ENCODE measurements at places on chromosomes 7 and 10.

GRCh38 chr10:101061624-101062231 is at the start of gene KAZALD1:
KAZALD1 (plus strand) TSS chr10:101061989; CDS start chr10:101062593, 604 bp downstream.
- no peak for DNase-seq

DNA sequence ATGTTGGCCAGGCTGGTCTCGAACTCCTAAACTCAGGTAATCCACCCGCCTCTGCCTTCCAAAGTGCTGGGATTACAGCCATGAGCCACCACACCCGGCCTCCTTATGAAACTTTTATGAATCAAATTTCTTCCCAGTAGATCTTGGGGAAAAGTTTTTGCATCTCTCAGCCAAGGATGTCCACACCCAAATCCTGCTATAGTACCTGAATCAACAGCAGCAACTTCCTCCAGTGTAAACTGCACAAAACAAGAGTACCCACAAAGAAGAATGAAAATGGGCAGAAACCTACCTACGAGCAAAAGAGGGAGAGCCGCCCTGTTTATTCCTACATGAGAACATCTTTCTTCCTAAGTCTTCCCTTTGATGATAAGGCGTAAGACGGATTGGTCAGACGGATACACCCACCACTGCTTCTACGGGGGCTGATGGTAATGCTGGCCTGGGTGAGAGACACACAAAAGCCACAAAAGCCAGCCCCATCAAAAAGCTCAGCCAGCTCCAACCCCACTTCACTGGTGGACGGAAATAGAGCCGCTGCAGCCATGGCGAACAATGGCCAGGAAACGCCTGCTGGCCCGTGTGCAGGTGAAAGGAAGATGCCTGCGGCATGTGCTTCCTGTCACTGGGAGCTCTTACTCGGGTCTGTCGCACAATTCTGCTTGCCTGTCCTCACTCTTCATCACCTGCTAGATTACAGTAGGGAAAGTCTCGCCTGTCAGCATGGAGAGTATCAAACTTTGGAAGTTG is 10.4 kb downstream of the JCAD start:
- DNase-seq = no peak

GRCh38 chr10:5356302-5356763 is 8.4 kb upstream of the UCN3 start:
- no peak for DNase-seq

DNA sequence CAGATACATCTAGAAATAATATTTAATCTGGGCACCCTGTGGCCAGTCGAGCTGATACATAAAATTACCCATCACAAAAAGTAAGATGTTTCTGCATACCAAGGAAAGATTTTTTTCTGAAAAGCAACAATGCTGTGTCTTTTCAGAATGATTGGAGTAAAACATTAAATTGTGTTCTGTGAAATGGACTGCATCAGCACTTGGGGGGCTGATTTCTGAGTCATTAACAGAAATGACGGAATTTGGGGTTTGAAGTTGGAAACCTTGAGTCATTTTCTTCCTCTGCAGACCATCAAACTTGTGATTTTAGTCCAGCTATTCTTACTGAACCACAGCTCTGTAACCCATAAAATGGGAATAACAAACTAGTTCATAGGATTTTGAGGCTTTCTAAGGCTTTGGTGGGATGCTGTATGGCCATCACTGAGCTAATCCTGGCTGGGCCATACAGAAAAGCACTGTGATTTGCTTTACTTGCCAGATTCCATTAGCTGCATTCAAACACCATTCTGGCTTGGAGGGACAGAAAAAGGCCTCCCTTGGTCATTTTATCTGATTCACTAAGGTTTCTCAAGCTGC is 739.4 kb upstream of the IGFBP3 start:
- no peak for DNase-seq

- no peak for DNase-seq
Measured at GRCh38 chr7:140403878-140404564, at the start of gene RAB19. RAB19 (plus strand) TSS chr7:140404058; CDS start chr7:140407647, 3,589 bp downstream.

- DNase-seq = no peak
Measured at GRCh38 chr10:97708976-97709946, 4.3 kb upstream of the MARVELD1 start.
